Right renal cortex interstitium (tissue), 3 donors: ENCODE measurements at places on chromosomes 12 and 14.

DNA sequence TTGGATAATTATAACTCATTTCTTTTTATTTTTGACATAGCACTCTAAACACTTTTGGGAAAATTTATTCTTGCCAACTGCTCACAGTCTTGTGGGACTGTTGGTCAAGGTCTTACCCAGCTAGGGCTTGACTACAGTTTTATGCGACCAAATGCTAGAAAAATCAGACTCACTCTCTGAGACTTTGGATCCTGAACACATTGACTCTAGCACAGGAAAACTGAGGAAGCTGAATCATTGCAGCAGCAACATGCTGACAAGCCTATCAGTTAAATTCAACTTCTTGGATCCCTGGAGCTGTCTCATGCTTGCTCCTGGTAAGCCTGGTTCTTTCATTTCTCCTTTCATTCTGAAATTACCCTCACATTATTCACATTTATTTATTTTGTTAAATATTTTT is 120.7 kb upstream of the TMTC2 start:
- no peak for DNase-seq

DNA sequence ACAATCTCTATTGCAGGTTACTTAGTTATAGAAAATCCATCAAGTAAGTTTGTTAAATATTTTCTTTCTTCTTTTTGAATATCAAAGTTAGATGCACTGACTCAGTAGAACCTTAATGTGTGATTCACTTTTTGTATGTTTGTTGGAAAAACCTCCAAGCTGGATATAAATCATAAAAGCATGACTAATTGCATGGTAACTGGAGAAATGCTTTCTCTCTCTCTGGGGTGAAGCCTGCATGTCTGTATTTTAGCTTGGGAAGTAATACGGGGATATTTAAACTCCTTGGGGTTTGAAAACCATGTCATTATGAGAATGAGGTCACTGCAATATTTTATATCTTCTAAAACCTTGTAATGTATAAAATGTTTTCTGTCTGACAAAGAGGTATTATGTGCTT is 58.6 kb upstream of the MYF6 start:
- no peak for DNase-seq

- DNase-seq = no peak
Measured at GRCh38 chr12:42017051-42017450, 127.6 kb downstream of the GXYLT1 start.

DNA sequence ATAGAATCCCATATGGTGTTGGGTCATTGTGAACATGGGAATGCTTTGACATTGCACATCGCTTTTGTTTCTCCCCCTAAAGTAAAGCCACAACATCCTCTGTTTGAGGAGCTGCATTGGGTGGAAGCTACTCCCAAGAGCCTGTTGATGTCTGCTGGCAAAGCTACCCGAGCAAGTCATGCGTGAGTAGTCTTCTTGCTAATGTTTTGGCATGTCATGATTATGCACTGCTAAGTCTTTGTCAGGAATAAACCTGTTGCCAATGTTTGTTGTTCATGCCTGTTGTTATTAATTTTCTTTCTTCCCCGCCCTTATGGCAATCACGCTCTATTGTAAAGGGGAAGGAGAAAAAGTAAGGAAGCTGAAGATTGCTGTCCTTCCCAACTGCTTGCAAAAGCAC is 97.3 kb downstream of the EXOC5 start:
- DNase-seq = no peak

GRCh38 chr14:34937442-34937841 is 45.4 kb upstream of the SRP54 start:
- DNase-seq = no peak

DNA sequence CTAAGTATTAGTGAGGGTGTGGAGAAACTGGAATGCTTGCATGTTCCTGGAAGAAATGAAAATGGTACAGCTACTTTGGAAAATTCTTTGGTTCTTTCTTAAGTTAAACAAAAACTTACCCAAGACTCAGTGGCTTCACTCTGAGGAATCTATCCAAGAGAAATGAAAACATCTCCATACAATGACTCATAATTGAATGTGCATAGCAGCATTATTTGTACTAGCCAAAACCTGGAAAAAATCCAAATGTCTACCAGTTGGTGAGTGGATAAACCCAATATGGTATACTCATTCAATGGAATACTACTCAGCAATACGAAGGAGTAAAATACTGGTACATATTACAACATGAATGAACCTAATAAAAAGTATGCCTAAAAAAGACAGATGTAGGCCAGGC is 18.0 kb upstream of the CRACR2A start:
- no peak for DNase-seq
